ENCODE measurements at places on chromosomes 1 and 21.
A peak's percentile ranks its signal among the peaks of the same experiment; 100 is the strongest.

DNA sequence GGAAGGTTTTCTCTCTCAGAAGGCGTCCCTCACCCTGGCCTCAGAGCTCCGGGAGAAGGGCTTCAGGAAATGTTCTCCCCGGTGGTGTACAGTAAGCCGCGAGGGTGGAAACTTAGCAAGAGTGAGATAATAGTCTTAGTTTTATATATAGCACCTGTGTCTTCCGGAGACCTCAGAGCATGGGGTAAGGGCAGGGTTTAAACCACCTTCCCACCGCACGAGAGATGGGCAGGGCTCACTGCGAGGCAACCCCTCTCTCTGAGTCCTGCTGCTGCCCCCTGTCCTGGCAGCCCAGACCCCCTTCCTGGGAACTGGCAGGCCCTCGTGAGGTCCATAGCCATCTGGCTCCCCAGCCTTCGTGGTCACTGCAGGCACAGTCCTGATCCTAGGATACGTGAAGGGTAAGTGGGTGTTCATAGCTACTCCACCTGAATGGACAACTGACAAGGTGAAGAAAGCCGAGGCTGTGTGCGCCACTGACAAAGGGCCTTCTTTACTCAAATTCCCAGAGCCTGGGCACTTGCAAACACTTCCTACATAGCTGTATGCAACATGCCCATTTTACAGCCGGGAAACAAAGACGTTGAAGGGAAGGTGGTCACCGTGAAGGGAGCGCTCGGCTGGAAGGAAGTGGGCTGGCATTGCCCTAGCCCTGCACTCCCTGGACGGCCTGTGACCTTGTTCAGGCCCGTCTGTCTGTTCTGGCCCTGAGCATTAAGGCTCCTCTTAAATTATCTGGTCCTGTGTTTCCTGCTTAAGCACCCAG is 26.9 kb downstream of the ITPKB start:
- no peak for DNase-seq

DNA sequence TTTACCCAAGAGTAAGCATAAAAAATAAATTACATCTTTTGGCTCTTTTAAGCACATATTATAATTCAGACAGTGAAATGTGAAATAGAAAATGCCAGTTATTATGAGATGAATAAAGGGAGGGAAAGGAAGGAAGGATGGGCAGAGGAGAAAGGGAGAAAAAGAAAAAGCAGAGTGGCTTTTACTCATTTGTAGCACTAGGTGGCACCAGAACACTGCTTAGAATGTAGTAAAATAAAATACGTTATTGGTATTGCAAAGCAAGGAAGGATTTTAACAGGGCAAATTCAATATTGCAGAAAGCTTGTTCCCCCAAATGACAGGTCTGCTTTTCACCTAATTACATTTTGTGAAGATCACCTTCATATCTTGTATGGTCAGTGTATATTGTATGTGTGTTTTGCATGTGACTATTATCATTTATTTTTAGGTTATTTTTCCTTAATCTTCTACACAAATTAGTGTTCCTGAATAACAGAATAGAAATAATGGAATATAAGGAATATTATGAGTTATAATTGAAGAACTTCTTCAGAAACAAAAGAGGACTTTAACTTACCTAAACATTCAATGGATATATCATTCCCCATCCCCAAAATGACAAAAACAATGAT is 9.1 kb upstream of the PCNX2 start:
- DNase-seq: no peak

- DNase-seq: no peak
Observed at GRCh38 chr1:28744184-28744583, 7.4 kb downstream of the YTHDF2 start.

- no peak for DNase-seq
Observed at GRCh38 chr1:6033986-6034749, 11.5 kb upstream of the KCNAB2 start.

GRCh38 chr1:4433075-4433474 is 221.3 kb upstream of the AJAP1 start:
- no peak for DNase-seq

- DNase-seq: no peak
Observed at GRCh38 chr1:85148524-85149250, 52.1 kb downstream of the SYDE2 start.

GRCh38 chr1:174222166-174222949 is 63.0 kb downstream of the RABGAP1L start:
- no peak for DNase-seq

- DNase-seq: no peak
Observed at GRCh38 chr1:19813643-19813960, 1.5 kb downstream of the RNF186 start.

DNA sequence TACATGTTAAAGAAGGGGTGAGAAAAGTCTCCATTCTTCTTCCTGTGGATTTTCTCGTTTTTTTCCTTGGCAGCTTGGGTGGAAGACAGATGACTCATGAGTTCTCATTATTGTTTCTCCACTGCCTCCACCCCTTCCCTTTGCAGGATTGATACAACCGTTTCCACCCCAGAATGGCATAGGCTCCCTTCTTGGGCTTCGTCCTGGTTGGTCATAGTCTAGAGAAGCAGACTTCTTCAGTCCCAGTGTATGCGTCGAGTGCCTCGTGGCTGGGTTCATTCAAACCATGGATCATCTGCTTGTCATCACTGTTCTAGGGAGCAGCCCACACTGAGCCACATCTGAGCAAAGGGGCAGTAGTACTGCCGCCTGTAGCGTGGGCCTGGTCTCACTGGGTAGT is 13.7 kb downstream of the PTGFRN start:
- DNase-seq: no peak

DNA sequence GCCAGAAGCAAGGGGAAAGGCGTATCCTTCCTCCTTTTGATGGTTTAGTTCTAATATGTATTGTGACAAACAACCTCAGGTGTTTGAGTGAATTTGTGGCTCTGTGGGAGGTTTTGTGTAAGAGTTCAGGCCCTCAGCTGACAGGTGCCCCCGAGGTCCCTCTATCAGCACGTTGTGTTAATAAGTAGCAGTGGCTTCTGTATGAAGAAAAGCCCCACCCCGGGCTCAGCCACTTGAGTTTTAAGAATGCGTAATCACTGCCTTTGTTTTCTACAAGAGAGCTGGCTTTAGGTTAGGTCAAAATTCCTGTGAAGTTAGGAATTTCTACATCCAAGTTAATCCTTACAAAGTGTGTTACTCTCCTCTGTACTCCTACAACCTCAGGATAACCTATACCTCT is 92.4 kb upstream of the PGBD5 start:
- no peak for DNase-seq

GRCh38 chr1:178683291-178683690 is 41.8 kb upstream of the RALGPS2 start:
- DNase-seq: no peak

GRCh38 chr1:147771226-147772125 is 11.1 kb upstream of the GJA5 start:
- peak; percentile 30 for DNase-seq

GRCh38 chr1:203593723-203594122 is 32.9 kb upstream of the ATP2B4 start:
- no peak for DNase-seq

- DNase-seq: peak; percentile 83
Observed at GRCh38 chr1:61082311-61083012, at the start of gene NFIA. TSS of gene NFIA (plus strand) at chr1:61082561.

DNA sequence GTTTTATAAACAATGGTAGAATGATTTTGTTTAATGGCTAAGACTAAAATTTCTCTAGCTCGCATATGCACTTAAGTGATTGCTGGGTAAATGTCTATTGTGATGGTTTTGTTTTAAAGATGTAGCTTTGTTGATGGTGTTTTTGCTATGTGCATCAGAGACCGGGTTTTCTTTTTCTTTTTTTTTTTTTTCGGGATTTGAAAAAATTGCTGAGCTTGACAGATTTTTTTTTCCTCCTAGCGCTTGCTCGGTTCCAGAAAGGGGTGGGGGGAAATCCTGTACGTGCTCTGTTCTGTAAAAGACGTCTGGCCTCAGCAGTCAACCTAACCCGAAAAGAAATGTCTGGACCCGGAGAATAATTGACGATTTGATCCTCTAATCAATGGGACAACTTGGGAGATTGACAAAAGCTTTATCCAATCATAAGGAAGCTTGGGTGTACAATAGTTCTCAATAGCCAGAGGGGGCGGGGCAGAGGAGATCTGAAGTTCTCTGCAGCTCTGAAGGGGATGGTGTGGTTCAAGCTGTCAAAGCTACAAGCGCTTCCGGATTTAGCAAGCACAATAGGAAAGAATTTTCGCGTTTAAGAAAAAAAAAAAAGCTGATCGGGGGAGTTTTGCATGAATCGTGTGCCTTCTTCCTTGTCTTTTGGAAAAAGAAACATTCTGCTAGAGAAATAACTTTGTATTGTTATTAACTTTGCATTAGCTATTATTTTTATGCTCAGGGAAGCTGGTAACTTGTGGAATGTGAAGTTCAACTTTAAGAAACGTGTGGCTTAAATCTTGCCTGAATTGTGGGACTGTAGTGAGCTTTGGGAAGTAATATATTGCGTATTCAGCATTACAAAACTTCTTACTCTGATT is 4.5 kb upstream of the NFIA start:
- DNase-seq: peak; percentile 96

DNA sequence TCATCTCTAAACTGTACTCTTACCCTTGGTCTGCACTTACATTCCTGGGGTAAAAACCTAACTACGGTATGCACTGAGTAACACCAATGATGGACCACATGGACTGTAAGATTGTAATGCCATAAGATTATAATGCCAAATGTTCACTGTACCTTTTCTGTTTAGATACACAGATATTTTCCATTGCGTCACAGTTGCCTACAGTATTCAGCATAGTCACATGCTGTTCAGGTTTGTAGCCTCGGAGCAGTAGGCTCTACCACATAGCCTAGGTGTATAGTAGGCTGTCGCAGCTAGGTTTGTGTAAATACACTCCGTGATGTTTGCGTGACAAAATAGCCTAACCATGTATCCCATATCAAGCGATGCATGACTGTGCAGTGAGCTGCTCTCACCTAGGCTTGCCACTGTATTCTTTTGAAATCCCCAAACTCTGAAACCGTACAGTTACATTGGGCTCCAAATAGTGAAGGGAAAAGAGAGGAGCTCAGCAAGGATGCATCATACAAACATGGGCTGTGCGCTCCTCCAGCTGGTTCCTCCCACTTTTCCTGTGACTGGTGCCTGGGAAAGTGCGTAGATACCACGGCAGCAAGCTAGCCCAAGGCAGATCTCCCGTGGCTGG is 35.2 kb downstream of the CFAP57 start:
- no peak for DNase-seq

GRCh38 chr1:204322339-204322868 is 37.3 kb downstream of the PLEKHA6 start:
- DNase-seq: no peak

GRCh38 chr1:161919229-161919628 is 104.4 kb downstream of the OLFML2B start:
- no peak for DNase-seq

GRCh38 chr1:155942578-155943141 is 1.2 kb downstream of the RXFP4 start:
- no peak for DNase-seq

DNA sequence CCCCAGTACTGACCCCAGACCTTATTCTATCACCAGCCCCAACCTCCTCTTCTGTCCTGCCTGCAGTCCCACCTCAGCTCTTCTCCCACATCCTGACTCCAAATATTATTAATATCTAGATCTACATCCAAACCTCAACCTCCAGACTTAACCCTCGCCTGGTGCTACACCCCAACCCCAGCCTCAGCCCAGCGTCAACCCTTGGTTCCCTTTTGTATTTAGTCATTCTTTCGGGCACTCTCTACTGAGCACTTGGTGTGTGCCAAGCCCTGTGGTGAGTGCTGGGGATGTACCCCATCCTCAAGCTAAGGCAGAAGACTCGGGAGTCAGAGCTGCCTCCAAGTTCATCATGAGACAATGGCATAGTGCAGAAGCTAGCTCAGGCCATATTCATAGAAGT is 1.1 kb downstream of the SHISAL2A start:
- DNase-seq: no peak

DNA sequence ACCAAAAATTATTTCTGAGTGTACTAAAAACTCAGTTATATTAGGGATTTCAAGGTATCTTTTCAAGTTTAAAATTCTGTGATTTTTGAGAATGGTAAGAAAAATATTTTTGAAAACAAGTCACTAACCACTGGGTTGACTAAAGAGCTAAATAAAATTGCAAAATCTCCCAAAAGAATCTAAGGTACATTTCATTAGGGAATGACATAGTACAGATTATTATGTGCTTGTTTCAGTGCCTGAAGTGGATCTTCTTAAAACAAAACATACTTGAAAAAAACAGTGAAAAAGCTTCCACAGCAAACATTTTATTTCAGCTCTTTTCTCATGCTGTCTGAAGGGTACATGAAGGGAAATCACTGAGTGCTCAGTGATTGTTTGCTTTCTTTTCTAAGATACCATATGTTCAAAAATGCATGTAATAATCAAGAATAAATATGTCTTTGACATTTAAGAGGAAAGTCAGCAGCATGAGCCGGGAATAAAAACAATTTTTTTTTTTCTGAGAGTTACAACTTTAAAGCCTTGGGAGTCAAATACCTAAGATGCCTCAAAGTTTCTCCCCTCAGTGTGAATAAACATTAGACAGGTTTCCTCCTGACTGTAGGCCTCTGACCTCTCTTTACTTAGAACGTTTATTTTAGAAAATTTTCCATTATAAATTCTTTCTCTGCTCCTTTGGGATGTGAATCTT is 200.7 kb downstream of the KCNT2 start:
- no peak for DNase-seq
